Activated naive CD4-positive, alpha-beta T cell treated with anti-CD3 and anti-CD28 coated beads for 36 hours (primary cell): ENCODE measurements at places on chromosomes 5 and 9. TPM values are rescaled to one million over a fixed set of nuclear protein-coding genes. Genes with fewer than 3 reads are reported as not detected.

ROR2 gene
- total RNA-seq: not detected

DNA sequence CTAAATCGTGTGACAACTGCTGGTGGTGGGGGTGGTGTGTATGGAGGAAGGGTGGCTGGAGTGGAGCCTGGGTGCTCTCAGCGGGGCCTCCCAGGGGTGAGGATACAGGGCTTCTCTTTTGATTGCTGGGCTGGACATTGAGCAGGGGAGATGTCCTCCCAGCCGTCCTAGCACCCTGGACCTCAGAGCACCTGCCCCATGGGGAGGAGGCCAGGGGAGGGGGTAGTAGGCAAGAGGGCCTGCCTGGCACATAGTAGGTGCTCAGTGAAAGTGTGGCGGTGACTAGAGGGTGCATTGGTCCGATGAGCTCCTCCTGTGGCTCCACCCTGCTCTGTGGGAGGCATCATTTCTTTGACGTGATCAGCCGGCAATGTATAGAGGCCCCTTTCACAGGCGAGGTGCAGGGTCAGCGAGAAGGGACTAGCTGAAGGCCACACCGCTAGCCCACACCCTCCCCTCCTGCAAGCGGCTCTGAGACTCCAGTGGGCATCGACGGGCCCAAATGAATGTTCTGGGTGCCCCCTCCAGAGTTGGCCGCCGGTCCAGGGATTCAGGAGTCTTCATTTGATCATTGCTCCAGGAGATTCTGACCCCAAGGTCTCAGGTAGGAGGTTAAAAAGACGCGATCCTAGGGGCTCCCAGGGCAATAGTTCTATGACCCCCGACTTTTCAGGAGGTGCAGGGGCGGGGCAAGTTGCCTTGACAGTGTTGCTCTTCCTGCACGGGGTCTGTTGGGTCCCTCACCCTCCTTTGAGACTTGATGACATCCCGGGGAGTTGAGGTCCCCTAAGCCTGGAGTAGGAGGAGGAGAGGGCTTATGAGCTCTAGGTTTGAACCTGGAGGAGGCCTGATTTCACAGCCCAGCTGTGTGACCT lies 255.5 kb downstream of the PBX3 start:
- no peak for DNase-seq

DNA sequence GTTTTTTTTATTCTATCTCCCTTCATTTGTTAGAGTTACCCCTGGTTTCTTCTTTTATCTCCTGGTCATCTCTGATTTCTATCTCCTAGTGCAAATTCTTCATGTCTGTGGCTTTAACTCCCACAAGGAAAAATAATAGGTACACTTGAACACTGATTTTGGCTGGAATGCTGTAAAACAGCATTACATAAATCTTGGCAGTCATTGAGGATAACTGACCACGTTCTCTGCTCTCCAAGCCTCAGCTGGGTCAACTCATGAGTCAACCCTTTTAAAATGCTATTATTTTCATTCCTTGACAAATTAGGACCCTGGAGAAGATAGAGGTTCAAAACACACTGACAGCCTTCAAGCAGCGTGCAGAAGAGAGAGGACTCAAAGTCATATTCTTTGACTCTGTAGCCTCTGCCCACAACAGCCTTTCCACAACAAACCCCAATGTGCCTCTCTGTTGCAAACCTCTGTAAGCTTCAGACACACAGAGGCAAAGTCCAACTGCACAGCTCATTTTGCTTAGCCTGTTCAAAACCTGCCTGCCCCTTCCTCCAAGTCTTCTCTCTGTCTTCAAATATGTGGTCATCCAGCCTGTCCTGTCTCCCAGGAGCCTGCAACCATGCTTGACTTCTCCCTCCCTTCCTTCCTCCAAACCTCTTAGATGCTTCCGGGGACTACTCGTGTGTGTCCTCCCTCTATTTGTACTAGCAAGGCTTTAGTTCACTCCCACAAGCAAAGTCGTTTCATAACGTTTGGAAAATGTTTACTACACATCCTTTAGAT lies 398.4 kb downstream of the MED10 start:
- DNase-seq: no peak

DNA sequence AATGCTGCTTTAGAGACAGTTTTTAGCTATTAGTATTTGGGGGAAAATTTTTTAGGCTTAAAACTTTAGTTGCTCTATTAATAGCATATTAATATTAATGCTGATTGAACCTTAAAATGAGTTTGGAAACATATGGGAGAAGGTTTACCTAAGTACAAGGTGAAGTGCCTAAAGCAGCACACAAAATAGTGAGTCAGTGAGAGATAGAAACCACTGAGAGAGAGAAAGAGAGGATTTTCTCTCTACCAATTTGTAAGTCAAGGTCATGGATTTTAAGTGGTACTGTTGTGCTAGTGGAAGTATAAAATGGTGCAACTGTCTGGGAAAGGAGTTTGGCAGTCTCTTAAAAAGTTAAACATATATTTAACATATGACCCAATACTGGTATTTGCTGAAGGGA lies 64.9 kb downstream of the MARCHF3 start:
- no peak for DNase-seq
